ENCODE measurements at places on chromosomes 1 and 21.

DNA sequence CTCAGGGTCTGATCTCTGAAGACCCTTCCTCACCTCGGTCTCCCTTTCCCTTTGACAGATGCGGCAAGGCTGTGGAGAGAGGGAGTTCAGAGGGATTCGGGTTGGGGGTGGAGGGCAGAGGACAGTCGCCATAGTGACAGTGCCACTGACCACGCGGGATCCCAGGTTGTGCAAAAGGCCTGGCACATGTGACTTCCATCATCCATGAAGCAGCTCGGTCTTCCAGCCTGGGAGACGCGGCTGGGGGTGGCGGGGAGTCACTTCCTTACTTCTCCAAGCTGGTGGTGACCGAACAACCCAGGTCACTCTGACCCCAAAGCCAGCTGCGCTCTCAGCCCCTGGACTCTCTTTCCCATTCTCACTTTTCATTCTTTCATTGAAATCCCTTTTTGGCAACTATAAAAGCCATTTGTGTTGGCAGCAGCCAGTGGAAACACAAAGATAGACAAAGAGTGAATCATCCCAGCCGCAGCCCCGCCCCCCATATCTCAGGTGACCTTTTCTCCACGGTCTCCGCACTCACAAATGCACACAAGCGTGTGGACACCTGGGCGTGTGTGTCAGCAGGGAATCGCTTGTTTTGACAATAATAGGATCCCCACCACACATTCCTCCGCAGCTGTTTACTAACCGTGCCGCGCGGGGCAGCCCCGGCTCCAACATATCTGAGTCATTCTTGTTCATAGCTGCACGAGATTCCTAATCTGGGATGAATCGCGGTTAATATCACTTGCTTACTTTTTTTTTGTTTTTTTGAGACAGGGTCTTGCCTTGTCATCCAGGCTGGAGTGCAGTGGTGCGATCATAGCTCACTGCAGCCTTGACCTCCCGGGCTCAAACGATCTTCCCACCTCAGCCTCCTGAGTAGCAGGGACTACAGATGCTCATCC, 68.3 kb downstream of the DHRS3 start:
- DNase-seq = peak; percentile 7

GRCh38 chr1:119531606-119532323, 24.8 kb downstream of the HSD3B1 start:
- no peak for DNase-seq

- DNase-seq = no peak
These were observed 27.4 kb downstream of the DUSP10 start for GRCh38 chr1:221714227-221715152.

GRCh38 chr1:210129759-210130158, 102.8 kb upstream of the SERTAD4 start:
- DNase-seq = no peak

GRCh38 chr21:45103971-45104520, 29.7 kb downstream of the ADARB1 start:
- no peak for DNase-seq

DNA sequence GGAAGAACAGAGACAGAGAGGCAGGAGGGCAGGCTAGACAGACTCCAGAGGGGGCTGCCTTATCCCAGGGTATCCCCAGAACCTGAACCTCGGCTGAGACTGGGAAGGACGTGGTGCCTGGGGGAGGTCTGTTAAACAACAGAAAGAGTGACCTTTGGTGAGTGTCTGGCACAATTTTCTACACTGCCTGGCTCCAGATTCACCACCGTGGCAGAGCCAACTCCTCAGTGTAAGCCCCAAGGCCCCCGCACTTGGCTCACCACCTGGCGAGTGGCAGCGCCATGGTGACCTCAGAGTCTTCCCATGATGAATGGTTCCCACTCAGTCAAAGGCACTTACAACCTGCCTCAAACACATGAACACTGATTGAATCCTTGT, 6.5 kb downstream of the RD3 start:
- DNase-seq = no peak

DNA sequence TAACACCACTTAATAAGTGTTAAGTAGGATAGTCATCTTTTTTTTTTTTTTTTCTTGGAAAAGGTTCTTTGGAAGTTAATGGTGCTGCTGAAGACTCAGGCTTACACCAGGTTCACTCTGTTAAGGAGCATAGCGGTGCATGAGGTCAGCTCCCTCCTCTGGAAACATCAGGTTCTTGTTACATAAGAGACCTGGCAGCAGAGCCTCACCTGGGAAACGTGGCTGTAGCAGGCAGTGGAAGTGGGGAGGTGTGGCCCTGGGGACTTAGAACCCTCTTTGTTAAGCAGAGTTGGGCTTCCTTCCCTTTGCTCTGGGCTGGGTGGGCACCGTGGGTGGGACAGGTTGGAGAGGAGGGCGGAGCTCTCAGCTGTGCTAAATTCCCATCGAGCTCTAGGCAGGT, 104.1 kb downstream of the CNIH3 start:
- DNase-seq = no peak

- peak; percentile 75 for DNase-seq
These were observed 64.0 kb downstream of the SLC19A1 start for GRCh38 chr21:45478115-45478801.

DNA sequence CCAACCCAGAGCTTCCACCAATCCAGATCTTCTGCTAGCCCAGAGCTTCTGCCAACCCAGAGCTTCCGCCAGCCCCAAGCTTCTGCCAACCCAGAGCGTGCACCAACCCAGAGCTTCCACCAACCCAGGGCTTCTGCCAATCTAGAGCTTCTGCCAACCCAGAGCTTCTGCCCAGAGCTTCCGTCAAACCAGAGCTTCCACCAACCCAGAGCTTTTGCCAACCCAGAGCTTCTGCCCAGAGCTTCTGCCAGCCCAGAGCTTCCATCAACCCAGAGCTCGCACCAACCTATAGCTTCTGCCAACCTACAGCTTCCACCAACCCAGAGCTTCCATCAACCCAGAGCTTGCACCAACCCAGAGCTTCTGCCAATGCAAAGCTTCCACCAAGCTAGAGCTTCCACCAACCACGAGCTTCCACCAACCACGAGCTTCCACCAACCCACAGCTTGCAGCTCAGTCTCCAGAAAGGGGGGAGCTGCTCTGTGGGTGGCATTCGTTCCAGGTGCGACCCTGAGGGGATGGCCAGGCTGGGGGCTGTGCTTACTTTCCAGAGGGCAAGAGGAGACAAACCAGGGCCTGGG, 23.8 kb downstream of the CRYAA start:
- DNase-seq = no peak

DNA sequence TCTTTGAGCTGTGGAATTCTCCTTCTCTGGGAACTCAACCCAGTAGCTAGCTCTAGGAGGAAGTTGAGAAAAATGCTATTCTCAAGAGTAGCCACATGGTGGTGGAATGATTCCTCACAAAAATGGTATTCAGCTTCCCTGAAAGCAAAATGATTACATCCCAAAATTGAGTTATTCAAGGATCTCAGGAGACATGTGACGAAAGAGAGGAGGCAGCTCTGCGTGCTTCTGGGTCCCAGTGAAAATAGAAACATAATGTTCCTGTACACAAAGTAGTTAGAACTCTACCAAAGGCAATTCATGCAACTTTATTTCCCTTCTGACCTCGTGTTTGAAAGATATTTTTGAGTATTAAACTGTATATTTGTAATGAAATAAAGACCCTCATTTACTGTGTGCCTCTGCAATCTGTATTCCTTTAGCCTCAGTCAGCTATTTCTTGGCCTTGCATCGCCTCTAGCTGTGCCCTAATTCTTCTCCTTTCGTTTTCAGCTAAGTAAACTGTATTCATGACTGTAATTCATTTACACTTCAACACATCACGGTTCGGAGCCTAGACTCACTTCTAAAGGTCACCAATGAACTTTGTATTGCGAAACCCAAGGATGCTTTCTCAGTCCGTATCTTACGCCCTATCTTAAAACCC, 167.3 kb downstream of the FASLG start:
- no peak for DNase-seq

DNA sequence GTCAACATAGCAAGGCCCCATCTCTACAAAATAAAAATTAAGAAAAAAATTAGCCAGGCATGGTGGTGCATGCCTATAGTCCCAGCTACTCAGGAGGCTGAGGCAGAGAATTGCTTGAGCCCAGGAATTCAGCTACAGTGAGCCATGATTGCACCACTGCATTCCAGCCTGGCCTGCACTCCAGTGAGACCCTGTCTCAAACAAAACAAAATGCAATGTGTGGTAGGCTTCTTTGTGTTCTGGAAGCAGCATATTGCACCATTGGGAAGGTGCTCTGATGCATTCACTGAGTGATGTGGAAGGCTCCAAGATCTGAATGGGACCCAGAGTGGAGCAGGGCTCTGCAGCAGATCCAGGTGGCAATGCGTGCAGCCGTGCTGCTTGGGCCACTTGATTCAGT, 99.6 kb upstream of the COG2 start:
- no peak for DNase-seq

All from activated T-cell treated with anti-CD3 and anti-CD28 coated beads for 24 hours (primary cell).